ENCODE measurements at places on chromosomes 6 and 20.

DNA sequence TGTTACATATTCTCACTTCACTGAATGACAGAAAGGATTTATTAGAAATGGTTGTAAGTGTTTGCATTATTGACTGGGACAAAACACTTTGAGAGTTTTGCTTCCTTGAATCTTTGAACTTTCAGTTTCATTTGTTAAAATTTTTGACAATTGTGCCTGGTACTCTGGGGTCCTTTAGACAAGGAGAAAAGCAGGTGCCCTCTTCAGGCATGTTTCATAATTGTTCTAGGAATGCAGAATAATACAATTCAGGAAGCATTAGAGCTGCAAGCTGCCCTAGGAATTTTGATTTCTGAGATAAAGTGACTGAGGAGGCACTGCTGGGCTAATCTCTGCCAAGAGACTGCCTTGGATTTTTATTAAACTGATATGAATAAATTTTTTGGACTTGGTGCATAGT is 49.7 kb downstream of the TOP1 start:
- DNase-seq, result no peak

GRCh38 chr6:170018422-170018935 is 267.1 kb downstream of the ERMARD start:
- DNase-seq, result no peak

DNA sequence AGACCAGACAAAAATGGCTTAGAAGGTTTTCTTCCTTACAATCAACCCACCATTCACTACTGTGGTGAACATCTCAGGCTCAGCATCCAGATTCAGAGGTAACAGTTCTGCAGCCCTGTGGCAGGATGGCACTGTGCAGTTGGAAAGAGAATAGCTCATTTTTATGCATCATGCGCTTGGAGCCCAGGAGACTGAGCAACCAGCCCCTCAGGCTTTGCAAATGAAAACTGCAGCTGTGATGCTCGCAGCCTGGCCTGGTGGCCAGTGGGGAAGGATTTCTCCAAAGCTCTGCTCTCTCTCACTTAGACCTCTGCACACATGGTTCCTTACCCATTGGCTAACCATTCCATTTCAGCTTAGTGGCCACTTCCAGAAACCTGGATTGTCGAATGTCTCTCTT is 45.8 kb downstream of the GABRR2 start:
- DNase-seq, result no peak

GRCh38 chr20:35468671-35469334 is 13.4 kb downstream of the CEP250 start:
- no peak for DNase-seq

DNA sequence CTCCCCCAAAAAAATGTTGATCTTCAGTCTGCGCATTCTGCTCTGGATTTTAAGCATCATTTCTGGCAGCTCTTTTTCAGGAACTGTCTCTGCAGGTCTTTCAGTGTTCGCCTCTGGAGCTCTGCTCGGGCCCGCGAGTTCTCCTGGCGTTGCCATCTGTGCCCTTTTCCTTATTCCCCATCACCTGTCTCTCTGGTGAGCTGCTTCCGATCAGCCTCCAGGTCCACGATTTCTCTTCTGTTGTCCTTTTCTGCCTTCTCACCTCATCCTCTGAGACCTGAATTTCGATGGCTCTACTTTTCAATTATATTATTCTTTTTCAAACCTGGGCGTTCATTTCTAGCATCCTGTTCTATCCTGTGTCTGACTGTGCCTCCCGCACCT is 590 bp upstream of the MAP1LC3A start:
- no peak for DNase-seq

DNA sequence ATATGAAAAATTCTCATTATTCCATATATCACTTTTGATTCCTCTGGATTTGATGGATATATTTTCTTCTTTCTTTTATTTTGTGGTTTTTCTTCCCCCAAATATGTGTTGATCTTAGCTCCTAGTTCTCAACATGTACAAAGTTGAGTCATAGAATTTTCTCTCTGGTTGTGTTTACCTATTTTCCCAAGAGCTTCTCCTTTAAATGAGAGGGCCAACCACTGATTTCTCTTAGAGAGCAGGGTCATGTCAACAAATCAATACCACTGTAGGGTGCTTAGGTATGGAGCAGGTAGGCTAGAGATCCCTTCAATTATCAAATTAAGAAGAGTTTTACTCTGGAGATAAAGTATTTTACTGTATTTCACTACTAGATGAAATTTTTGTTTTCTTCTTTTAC is 145.7 kb downstream of the BMP5 start:
- no peak for DNase-seq

- no peak for DNase-seq
Observed at GRCh38 chr20:36277546-36277945, 28.6 kb upstream of the DLGAP4 start.

GRCh38 chr20:53792946-53793536 is 199.4 kb upstream of the ZNF217 start:
- no peak for DNase-seq

DNA sequence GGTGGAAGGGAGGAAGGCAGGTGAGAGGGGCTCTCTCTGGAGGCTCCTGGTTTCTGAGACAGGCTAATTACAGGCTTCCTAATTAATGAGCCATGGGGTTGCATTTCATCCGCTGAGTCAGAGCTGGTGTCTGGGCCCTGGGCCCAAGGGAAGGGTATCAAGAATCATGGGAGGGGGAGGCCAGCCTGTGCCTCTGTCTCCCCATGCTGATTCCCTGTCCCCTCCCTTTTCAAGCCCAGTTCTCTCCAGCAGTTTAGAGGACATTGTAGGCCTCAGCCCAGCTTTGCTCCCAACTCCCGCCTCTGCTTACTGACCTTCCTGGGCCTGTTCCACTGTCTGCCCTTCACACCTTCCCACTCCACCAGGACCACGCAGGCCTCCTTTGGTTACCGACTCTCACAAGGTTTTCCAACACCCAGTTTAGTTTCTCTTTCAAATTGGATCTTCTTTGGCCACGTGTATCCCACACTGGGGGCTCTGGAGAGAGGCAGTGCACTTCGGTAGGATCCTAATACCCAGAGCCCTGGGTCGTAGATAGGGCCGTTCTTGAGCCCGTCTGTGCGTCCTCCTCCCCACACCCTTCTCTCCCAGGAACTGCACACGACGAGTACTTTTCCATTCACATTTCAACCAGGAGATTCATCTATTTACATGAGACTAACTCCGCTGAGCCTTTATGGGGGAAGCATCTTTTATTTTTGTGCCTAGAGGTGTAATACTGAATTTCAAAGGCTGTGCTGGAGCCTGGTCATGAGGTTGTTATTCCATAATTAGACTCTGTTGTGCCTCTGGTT is 18.2 kb upstream of the AVP start:
- DNase-seq, result no peak

- DNase-seq, result no peak
Observed at GRCh38 chr6:25232479-25232878, 46.7 kb upstream of the CARMIL1 start.

DNA sequence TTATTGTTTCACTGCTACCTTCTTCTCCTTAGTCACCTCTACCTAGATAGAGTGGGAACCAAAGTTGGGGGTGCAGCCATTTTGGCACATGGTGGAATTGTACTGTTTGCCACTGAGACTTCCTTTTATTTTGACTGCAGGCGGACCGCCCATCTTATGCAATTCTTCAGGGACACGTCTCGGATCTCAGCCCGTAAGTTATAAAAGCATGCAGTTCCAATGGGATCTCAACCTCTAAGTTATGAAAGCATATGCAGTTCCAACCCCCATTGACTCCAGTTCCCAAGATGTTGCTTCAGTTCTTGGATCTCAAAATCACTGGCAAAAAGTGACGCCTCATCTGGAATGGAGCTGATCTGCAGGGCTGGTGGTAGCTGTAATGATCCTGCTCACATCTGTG is 41.2 kb upstream of the CDH4 start:
- no peak for DNase-seq

DNA sequence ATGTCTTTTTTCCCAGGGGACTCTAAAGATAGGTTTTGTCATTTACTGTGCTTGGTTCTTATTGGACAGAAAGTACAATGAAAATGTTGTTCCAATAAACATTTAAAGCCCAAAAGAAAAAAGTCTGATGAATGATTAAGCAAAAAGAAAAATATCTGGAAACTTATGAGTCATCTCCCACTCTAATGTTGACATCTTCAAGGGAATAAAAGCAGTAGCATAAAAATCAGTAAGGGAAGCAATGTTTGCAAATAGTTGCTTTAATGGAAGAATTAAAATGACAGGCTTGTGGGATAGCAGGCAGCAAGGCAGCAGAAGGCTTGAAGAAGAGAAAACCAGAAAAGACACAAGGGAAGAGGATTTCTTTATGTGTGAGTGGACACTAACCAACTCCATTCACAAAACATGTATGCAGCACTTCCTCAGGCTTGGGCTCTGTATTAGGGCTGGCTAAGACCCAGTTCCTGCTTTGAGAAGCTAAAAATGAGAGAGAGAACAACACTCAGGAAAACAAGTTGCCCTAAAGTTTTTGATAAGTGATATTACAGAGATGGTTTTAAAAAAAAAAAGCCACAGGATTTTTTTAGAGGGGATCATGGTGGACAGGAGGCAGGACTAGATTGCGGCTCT is 263.2 kb upstream of the NT5E start:
- no peak for DNase-seq

- DNase-seq, result no peak
Observed at GRCh38 chr6:30757261-30757904, 13.0 kb upstream of the IER3 start.

GRCh38 chr20:19864130-19864529 is 106.1 kb downstream of the RIN2 start:
- DNase-seq, result no peak

GRCh38 chr6:579339-579738 is 77.6 kb downstream of the HUS1B start:
- DNase-seq, result no peak

GRCh38 chr6:51805517-51805916 is 281.9 kb downstream of the PKHD1 start:
- DNase-seq, result no peak

DNA sequence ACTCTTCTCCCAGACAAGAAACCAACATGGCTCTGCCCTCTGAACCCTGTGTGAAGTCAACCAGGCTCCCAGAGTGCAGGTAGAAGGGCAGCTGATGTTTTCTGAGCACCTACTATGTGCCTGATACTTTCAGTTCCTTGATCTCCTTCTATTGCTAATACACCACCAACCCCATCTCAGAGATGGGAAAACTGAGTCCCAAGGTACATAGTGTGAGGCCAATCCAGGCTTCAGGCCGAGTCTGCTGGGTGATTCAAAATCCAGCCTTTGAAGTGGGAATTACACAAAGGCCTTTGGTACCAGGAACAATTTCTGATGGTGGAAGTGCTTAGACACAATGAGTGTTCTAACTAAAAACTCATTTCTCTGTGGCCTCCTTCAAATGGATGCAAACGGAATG is 96.3 kb downstream of the NFATC2 start:
- DNase-seq, result no peak

DNA sequence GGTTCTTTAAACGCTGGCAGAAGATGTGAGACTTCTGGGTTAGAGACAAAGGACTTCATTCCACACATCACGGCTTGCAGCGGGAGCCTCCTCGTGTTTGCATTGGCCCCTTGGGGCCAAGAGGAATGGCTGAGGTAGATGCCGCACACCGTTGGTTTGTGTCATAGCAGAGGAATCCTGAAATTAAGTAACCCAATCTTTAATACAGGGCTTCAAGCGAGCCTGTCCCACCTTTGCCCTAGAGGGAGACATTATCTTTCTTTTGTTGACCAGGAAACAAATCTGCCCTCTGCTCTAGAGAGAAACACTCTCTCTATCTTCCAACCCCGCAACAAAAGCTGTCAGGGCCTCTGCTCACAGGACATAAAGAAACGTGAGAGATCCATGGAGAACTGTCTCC is 277.5 kb upstream of the ZFP64 start:
- DNase-seq, result no peak

GRCh38 chr6:112037783-112038216 is 16.1 kb upstream of the CCN6 start:
- no peak for DNase-seq

GRCh38 chr20:32189123-32189410 is 18.5 kb downstream of the PLAGL2 start:
- DNase-seq, result no peak

- no peak for DNase-seq
Observed at GRCh38 chr6:36850021-36850420, 10.8 kb upstream of the CPNE5 start.

GRCh38 chr6:69801225-69801624 is 4.4 kb upstream of the LMBRD1 start:
- DNase-seq, result no peak

DNA sequence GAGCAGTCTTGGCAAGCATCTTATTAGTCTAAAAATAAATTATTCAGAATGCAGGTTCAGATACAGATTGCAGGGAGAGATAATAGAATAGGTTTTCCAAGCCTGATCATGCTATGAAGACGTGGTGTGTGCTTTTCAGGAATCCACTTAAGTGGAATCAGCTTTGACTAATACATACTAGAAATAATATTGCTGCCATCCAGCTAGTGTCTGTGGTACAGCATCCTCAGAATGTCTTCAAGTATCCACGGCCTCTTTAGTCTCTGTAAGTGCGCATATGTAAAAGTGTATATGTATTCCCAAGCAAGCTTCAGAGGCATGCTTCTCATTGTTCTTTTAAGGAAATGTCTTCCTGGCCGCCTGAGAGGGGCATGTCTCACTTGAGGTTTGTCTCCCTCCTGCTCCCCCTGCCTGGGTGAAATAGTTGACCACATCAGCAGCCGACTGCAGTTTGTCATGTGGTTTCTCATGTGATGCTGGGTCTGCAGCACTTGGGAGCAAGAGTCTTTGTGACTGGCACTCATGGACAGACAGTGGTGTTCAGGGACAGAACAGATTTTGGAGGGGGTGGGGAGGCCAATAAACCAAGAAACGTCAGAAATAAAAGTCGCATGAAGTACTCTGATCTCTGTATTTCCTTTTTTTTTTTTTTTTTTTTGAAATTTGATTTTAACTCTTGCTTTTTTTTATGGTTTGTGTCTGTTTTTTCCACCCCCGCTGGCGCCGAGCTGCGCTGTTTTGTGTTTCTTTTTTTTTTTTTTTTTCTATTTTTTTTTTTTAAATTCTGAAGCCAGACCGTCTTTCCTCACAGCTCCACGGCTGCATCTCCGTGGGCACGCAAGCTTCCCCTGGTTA is 150.8 kb downstream of the PRL start:
- DNase-seq, result no peak

- no peak for DNase-seq
Observed at GRCh38 chr6:87738000-87738399, 36.0 kb upstream of the AKIRIN2 start.

GRCh38 chr20:32153771-32154170 is 44.3 kb downstream of the TM9SF4 start:
- no peak for DNase-seq

Data from activated CD8-positive, alpha-beta memory T cell treated with anti-CD3 and anti-CD28 coated beads for 4 hours (primary cell).